ENCODE measurements at places on chromosomes 1 and 21.

DNA sequence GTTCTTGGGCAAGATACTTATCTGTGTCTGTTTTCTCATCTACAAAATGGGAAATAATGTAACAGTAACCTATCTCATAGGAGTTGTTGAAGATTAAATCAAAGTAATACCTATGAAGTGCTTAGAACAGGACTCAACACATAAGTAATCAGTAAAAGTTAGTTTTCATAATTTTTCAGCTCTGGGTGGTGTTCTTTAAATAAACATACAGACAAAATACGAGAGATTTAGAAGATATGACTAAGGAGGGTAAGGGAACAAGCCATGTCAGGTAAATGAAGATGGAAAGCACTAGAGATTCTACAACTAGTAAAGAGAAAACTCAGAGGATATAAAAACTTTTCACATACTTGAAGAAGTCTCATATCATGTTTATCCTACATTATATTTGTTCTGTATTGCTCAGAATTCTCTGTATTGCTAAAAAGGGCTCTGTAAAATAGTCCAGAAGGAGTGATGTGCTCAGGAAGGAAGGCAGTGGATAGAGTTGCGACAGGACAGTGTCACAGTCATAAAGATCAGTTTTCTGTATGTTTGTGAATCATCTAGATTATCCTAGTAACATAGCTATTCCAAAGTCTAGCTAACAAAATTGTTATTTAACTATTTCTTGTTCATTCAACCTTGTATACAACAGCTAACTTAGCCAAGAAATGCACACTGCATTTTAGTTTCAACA is 16.0 kb downstream of the LIN9 start:
- no peak for DNase-seq

DNA sequence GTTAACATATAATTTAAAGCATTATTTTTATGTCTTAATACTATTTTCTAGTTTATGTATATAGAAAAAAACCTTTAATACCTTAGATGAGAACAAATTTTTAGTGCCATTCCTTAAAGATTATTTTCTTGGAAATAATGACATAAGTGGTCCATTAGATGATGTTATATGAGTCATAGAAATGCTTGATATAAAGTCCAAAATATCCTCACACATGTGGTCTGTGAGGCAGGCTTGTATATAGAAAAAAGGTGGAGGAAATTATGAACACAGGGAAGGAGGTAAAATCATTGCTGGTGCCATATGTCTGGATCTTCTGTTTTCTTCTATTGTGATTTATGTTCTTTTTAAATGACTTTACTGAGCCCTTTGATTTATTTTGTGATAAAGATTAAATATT is 79.3 kb downstream of the MAP3K7CL start:
- no peak for DNase-seq

DNA sequence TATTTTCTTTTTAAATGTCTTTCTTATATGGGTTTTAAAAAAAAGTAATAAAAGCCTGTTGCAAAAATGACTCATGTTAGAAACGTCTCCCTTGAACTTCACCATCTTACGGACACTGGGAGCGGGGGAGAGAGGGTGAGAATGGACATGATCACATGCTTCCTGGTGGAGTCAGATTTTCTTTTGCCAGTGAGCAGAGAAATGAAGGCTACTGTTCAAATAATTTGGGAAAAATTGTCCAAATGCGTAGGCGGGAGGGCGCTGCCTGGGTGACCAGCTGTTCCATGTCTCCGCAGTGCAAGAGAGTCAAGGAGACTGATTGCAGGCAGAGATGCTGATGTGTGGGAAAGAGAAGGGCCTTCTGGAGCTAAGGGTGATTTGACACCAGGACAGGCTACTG is 23.1 kb downstream of the EIF2D start:
- DNase-seq: no peak

- peak; percentile 58 for DNase-seq
Measured at GRCh38 chr21:29091033-29091432, 17.6 kb upstream of the CCT8 start.

- DNase-seq: no peak
Measured at GRCh38 chr1:226888021-226888420, 17.6 kb downstream of the PSEN2 start.

DNA sequence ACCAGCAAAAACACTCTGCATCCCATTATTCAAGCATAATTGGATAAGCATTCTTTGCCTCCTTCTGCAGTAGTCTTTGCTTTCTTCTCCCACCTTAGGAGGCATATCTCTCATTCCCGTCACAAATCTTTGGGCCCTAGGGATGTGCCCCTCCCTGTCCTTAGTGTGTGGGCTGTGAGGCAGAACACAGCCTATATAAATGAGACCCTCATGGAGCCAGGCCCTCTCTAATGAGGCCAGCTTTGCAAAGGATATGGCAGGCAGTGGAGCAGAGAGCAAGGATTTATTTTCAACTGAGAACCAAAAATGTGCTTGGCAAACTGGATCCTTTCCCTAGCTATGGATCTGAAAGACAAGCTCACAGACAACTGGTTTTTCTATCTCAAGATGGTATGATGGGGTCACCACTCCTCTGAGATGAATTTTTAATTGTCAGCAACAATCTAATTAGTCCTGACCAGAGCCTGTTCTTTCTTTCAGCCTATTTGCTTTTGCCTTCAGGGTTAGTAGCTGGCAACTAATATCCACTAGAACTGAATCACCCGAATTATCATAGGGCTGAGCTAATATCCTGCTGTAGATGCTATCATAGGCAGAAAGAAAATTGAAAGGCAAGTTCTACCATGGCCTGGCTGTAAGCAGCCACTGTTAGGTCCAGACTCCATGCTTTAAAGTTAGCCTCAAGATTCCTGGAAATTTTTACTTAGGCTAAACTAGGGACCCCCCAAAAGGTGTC is 134.2 kb downstream of the SYT2 start:
- no peak for DNase-seq

- no peak for DNase-seq
Measured at GRCh38 chr1:38785285-38786039, 74.1 kb downstream of the RRAGC start.

DNA sequence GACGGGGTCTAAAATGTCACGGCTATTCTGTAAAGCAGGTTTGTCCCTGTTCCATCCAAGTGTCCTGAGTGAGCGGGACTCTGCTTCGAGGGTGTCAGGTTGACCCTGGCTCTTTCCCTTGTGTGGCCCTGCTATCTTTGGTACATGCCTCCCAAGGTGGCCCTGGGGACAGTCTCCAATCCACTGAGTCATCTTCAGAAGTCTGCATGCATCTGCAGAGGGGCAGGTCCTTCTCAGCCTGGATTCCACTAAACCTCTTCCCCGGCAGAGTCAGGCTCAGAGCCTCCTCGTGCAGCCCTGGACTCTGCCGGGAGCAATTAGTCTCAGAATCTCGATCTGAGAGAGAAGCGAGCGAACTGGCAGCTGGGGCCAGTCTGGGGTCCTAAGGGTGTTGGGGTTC is 50.1 kb upstream of the KCNJ15 start:
- DNase-seq: no peak

GRCh38 chr21:44709426-44710293 is 1.7 kb downstream of the TSPEAR start:
- DNase-seq: no peak

- no peak for DNase-seq
Measured at GRCh38 chr1:171834821-171835220, 6.5 kb upstream of the DNM3 start.

- peak; percentile 89 for DNase-seq
Measured at GRCh38 chr1:181134543-181135436, 46.3 kb downstream of the IER5 start.

DNA sequence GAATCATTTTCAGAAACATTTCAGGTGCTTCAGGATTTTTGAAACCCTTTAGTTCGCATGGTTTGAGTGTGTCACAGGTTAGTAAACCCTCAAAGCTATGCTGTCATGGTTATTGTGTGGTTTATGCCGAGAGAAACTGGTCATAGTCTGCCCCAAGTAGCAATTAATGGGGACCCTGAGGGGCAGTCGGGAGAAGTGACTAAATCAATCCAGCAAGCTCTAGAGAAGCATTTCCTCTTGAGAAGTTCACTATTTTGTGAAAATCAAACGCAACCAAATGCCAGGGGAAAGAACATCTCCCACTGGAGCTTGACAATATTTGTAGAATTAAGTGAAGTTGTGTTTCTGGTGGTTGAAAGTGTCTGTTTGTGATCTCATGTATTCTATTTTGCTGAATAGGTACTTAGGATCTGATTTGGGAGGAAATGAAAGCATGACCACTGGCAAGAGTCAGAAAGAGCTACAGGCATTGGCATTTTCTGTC is 63.0 kb upstream of the BACH1 start:
- peak; percentile 71 for DNase-seq

DNA sequence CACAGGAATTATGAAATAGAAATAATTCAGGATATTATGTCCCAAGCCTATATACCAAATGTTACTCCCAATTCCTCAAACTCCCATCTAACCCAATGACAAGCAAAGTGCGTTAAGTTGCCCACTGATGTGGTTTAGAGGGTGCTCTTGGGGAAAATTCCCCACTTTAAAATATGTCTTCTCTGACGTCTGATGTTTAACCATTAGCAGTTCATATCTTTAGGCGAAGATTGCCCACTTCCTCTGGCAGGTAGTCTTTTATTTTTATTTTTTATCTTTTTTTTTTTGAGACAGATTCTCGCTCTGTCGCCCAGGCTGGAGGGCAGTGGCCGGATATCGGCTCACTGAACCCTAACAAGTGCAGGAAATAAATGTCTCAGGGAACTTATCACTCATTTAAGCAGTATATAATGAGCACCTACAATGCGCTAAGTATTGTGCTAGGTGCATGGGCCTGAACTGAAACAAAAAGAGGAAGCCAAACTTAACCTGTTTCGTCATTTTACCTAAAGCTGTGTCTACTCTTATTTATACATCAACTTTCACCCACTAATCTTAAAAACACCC is 1.3 kb upstream of the LYST start:
- DNase-seq: no peak

GRCh38 chr21:44874497-44875315 is 1.2 kb upstream of the PTTG1IP start:
- DNase-seq: peak; percentile 84

GRCh38 chr1:12284486-12284885 is 54.7 kb downstream of the VPS13D start:
- DNase-seq: no peak

DNA sequence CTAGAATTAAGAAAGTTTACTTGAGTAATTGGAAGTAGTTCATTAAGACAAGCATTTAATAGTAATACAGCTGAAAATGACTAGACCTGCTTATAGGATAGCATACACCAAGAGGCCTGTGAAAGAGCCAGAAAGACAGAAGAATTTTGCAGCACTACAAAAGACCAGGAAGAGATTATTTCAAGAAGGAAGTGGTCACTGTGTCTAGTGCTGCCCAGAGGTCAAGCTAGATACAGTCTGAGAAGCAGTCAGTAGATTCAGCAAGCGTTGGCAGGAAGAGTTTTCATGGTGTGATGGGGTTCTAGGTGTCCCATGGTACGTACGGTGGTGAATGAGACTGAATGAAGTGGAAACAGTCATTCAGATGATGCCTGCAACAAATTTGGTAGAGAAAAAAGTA is 31.5 kb downstream of the RGS8 start:
- peak; percentile 16 for DNase-seq

DNA sequence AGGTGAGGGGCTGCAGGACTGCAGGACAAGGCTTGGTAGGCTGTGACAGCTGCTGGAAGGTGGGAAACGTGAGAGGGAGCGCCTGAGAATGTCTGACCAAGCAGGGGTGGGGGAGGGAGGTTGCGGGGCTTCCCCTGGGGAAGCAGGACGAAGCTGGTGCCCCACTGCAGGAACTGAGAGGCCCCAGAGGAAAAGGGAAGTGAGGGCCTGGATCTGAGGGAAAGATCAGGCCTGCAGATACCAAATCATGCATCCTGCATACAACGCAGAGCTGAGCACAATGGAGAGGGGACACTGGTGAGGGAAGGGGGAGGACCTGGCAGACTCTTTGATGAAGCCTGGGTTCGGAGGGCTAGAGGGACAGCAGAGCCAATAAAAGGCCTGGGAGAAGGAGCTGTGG is 65.7 kb upstream of the BACE2 start:
- DNase-seq: peak; percentile 74

GRCh38 chr1:89759036-89759435 is 61.8 kb upstream of the LRRC8D start:
- DNase-seq: peak; percentile 30

DNA sequence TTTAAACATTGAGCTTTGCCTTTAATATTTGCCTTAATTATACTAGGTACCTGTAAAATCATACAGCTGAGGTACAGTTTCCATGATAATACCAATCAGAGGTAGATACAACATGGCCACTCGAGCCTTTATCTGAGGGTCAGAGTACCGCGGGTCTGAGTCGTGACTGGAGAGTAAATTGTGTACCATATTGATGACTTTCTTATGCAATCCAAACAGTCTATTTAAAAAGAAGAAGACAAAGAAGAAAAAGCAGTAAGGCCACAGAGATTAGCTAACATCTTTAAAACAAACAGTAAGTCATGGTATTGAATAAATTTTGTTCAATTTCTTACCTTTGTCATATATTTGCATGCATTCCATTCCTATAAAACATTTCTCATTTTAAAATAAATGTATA is 68.1 kb upstream of the ANGPTL3 start:
- no peak for DNase-seq

Measured in suppressor macrophage (primary cell).